ENCODE measurements at places on chromosomes 11 and 22. TPM values are rescaled to one million over a fixed set of nuclear protein-coding genes. Genes with fewer than 3 reads are reported as not detected.

DNA sequence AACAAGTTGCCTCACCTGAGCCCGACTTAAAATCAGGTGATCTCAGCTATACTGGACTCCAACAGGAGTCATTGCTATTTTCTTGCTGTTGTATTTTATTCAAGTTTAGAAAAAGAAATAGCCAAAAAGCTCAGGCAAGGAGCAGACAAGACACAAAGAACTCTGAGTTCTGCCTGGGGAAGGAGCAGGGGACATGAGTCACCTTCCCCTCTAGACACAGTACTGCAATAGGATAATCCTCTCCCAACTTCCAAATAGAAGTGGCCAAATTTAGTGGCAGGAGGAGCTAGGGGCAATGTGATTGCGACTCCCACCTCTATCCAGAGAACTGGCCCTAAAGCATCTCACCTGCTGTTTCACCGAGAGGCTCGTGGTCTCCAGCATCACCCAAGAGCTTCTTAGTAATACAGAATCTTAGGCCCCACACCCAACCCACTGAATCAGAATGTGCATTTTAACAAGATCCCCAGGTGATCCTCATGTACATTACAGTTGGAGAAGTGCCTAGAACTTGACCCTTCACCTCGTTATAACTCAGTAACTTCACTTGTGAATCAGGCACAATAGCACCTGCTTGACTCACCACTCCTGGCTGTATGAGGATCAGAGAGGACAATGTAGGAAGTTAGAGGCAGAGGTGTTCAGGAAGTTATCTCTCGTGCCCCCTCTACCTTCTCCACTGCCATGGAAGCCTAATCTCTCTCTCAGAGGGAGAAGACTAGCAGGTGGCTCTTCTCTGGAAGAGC lies 56.8 kb upstream of the FBXO3 start:
- no peak overlapping the region for H3K4me3 ChIP-seq
- H3K36me3 ChIP-seq = no peaks in the 10 kb centered on the region
- DNase-seq = no peak
- peaks cover 9% of the 10 kb centered on the region for H3K4me1 ChIP-seq
- no peak overlapping the region for H3K27ac ChIP-seq

- no peak overlapping the region for H3K4me3 ChIP-seq
- DNase-seq = no peak
- no peaks in the 10 kb centered on the region for H3K36me3 ChIP-seq
Observed at GRCh38 chr11:122998727-122999366, 17.2 kb upstream of the BSX start.

DNA sequence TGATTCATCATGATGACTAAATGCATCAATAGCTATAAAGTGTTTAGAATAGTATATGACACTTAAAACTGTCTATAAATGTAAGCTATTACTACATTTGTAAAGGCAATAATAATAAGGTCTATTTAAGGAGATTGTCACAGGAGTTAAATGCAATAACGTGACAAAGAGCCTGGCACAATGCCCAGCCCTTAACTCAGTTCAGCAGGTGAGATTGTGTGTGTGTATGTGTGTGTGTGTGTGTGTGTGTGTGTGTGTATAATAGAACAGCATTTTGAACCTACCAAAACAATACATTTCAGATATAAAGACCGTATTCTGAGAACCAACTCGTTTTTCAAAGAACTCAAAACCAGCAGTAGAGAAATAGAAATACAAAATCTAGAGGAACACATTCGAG lies 177.5 kb downstream of the MYO18B start:
- no peak overlapping the region for H3K4me3 ChIP-seq
- no peak for DNase-seq
- peaks cover 2% of the 10 kb centered on the region for H3K27me3 ChIP-seq
- H3K36me3 ChIP-seq = peaks cover 34% of the 10 kb centered on the region
- H3K4me1 ChIP-seq = no peaks in the 10 kb centered on the region

DNA sequence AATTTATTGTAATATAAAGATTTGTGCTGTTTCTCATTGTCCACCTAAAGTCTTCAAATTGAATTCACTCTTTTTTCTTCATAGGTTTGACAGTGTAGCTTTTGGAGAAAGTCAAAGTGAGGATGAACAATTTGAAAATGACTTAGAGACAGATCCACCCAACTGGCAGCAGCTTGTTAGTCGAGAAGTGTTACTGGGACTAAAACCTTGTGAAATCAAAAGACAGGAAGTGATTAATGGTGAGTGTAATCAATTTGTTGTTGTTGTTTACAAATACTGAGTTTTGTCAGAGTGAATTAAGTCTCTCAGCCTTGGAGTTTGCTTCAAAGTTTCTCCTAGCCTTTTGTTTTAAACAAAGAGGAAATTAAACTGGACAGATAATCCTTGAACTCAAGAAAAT lies 53.6 kb upstream of the GRIK4 start:
- no peaks in the 10 kb centered on the region for H3K27me3 ChIP-seq
- H3K4me1 ChIP-seq = no peaks in the 10 kb centered on the region
- no peak overlapping the region for H3K27ac ChIP-seq
- DNase-seq = no peak
- peaks cover 39% of the 10 kb centered on the region for H3K36me3 ChIP-seq

GRCh38 chr11:129315781-129316579 lies 59.7 kb upstream of the BARX2 start:
- no peaks in the 10 kb centered on the region for H3K27me3 ChIP-seq
- no peak overlapping the region for H3K4me3 ChIP-seq
- H3K4me1 ChIP-seq = peaks cover 26% of the 10 kb centered on the region
- peak; percentile 26 for DNase-seq
- H3K27ac ChIP-seq = no peak overlapping the region
- no peaks in the 10 kb centered on the region for H3K36me3 ChIP-seq

GRCh38 chr22:32518848-32519247 lies 44.2 kb downstream of the FBXO7 start:
- H3K4me1 ChIP-seq = no peaks in the 10 kb centered on the region
- no peak overlapping the region for H3K4me3 ChIP-seq
- no peak for DNase-seq
- H3K36me3 ChIP-seq = no peaks in the 10 kb centered on the region
- no peaks in the 10 kb centered on the region for H3K27me3 ChIP-seq
- no peak overlapping the region for H3K27ac ChIP-seq

The MARK2 gene
- 7.4 TPM for total RNA-seq

The TMPRSS4 gene
- total RNA-seq = not detected

Data from muscle of leg (tissue), 16 donors.